Brain pericyte (primary cell): ENCODE measurements at places on chromosomes 1 and 21.

- no peak for DNase-seq
Observed at GRCh38 chr1:26315874-26316850, 1.6 kb upstream of the CD52 start.

DNA sequence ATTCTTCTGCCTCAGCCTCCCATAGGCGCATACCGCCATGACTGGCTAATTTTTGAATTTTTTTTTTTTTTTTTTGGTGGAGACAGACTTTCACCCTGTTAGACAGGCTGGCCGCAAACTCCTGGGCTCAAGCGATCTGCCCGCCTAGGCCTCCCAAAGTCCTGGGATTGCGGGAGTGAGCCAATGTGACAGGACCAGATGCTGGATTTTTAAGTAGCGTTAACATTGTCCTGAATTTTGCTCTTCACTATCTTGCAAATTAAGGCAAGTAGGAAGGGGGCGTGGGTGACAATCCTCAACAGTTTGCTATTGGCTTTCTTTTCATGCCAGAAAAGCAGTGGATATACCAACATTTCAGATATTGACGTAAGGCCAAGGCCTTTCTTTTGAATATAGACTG, 49.7 kb upstream of the TSNAX start:
- DNase-seq: no peak

GRCh38 chr1:25487628-25488027, 55.8 kb upstream of the LDLRAP1 start:
- no peak for DNase-seq

- no peak for DNase-seq
Observed at GRCh38 chr1:224559981-224560728, 56.0 kb upstream of the CNIH3 start.

DNA sequence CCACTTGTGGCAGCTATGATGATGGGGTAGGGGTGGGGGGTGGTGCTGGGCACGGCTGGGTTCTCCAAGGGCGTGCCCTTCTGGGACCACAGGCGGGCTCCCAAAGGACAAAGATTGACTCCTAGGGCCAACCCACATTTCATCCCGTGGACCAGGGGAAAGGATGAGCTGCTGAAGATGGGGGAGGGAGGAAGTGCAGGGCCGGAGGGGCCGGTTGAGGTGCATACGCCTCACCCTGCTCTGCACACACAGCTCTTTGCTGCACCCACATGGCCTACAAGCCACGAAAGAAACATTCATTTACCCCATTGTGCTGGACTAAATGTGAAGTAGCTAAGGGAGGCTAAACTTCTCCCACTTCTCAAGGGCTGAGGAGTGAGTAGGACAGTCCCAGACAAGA, 34.2 kb upstream of the GNPAT start:
- no peak for DNase-seq

- no peak for DNase-seq
Observed at GRCh38 chr1:221797506-221797905, 55.6 kb upstream of the DUSP10 start.

DNA sequence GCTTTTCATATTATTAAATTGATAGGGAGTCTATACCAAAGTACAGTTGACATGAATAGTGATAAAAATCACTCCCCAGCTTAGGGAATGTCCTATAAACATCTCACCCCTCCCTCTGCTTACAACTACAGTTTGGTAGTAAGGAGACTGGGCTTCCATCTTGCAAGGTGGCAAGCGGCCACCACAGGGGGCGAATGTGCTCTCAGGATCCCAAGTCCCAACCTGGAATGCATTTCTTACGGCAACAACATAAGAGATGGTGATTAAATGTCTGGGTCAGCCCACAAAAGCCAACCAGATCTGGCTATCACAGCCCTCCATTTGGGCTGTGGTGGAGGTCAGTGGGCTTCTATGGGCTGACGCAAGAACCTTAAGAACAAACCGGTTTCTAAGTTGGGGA, 68.0 kb downstream of the SMYD2 start:
- no peak for DNase-seq

GRCh38 chr1:97489834-97490233, 431.0 kb downstream of the DPYD start:
- no peak for DNase-seq

GRCh38 chr1:82485591-82486369, 685.0 kb downstream of the ADGRL2 start:
- peak; percentile 81 for DNase-seq

- DNase-seq: no peak
Observed at GRCh38 chr1:147723691-147724323, 36.6 kb downstream of the GJA5 start.

GRCh38 chr1:1185101-1185765, 11.6 kb downstream of the TTLL10 start:
- no peak for DNase-seq

GRCh38 chr1:181202986-181203555, 114.6 kb downstream of the IER5 start:
- DNase-seq: no peak

DNA sequence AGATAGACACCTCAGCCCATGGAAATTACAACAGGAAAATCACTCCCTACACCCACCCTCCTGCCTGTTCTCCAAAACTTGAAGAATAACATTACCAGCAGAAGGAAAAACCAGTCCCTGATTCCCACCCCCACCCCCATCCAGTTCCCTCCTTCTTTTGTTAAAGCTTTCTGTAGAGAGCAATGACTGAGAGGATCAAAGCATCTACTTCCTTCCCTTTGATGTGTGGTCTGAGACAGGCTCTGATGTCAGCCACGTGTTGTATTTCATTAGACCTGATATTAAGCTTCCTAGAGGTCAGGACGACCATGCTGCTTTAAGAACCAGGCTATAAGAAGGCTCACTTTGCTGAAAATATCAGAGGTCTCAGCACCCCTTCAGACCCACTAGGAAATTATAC, 73.9 kb upstream of the HAO2 start:
- no peak for DNase-seq

DNA sequence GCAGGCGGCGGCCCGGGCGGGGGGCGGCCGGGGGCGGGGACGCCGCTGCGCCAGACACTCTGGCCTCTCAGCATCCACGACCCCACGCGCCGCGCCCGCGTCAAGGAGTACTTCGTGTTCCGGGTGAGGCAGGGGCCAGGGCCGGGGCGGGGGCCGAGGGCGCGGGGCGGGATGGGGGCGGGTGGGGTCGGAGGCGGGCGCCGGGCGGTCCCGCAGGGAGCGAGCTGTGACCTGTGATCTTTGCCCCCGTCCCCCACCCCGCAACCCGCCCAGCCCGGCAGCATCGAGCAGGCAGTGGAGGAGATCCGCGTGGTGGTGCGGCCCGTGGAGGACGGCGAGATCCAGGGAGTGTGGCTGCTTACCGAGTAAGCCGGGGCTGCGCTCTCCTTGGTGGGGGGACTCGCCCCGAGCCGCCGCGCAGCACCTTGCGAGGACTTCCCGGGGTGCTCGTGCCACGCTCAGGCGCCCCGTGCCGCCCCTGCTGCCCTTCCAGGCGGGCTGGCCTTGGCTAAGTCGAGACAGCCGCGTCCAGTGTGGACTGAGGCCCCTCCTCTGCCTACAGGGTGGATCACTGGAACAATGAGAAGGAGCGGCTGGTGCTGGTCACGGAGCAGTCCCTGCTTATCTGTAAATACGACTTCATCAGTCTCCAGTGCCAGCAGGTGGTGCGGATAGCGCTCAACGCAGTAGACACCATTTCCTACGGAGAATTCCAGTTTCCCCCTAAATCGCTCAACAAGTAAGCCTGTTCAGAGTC, 514 bp downstream of the TPRG1L start:
- no peak for DNase-seq

GRCh38 chr1:221856228-221857093, 114.6 kb upstream of the DUSP10 start:
- DNase-seq: no peak

GRCh38 chr1:169161496-169162194, 55.2 kb downstream of the ATP1B1 start:
- no peak for DNase-seq

DNA sequence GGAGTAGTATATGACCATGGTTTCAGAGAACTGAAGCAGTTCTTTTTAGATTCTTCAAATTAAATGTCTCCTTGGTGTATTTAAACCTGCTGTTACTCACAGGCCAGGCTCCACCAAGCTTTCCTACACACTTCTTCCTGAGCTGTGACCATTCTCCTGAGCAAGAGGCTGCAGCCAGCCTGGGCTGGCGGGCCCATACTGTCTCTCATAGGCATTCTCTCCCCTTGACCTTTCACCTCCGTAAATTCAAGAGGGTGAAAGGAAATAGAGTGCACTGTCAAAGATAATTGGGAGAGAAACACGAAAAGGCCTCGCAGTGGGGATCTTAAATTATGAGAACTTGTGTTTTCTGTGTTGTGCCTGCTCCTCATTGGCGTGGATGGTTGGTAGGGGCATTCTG, 2.3 kb downstream of the ARF1 start:
- no peak for DNase-seq

- no peak for DNase-seq
Observed at GRCh38 chr1:89550995-89551394, 26.4 kb downstream of the LRRC8B start.

DNA sequence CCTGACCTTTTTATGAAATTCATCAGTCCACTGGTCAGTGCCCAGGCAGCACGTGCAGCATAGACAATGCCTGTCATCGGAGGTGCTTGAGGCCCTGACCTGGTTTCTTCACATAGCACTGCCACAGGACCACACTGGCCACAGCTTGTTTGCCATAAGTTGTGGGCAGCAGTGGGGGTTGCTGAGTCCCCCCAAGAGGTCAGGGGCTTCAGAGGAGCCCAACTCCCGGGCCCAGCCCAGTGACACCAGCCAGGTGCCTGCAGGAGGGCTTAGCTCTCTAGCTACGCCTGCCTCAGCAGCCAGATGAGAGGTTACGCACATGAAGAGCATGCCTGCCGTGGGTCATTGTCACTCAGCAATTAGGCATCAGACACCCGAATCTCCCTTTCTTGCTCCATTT, 41.6 kb downstream of the UBASH3A start:
- DNase-seq: no peak

GRCh38 chr1:16146279-16147155, 9.4 kb downstream of the EPHA2 start:
- peak; percentile 79 for DNase-seq

- DNase-seq: no peak
Observed at GRCh38 chr1:32247983-32248889, 1.2 kb downstream of the FAM167B start.

DNA sequence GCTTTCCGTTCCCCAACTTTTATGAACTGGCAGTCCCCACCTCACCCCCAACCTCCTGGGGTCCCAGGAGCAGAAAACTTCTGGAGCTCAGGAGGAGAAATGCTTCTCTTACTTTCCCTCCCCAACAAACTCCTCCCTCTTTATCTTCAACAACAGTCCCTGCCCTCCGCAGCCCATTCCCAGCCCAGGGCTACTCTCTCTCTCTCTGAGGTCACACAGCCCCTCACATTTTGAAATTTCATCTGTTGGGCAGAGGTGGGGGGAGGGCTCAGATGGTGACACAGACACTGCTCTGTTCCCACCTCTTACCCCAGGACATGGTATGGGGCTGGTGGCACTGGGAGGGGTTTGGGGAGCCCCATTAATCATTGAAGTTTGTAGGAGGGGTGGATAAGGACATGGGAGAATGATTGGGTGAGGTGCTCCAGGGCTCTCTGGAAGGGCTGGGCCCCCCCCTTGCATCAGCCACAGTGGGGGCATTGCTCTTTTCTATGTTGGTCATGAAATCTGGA, 6.0 kb downstream of the PIK3CD start:
- no peak for DNase-seq

GRCh38 chr1:21124846-21125245, 51.9 kb downstream of the EIF4G3 start:
- DNase-seq: no peak

GRCh38 chr1:212179394-212180076, 105.7 kb upstream of the PPP2R5A start:
- DNase-seq: peak; percentile 47

DNA sequence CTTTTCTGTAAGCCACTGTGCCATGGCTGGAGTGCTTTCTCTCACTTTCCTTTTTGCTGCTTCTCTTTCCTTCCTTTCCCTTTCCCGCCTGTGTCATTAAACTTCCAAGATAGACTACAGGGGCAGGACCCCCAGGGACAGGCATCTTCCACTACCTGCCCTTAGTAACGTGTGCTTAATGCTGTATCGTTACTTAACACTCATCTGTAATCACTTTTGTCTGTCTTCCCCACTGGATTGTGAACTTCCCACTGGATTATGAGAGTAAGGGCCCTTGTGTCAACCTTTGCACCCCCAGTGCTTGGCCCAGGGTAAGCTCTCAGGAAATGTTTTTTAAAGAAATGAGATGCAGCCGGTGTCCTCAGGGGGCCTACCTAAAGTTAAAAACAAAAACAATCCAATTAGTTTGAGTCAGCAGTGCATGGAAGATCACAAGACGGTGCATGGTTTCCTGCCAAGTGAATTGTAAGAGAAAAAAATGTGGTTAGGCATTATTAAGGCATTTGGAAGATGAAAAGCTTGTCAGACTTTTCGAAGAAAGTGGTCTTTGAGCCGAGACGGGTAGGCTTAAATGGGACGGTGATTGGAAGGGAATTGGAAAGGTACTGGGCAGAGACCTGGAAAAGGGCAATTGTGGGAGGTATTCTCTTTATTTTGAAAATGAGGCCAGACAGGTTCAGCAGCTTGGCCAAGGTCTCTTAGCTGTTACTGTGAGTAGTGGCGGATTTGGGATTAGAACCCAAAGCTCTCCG, 958 bp downstream of the LYPLAL1 start:
- DNase-seq: peak; percentile 79

GRCh38 chr1:72462186-72462905, 180.0 kb upstream of the NEGR1 start:
- no peak for DNase-seq

DNA sequence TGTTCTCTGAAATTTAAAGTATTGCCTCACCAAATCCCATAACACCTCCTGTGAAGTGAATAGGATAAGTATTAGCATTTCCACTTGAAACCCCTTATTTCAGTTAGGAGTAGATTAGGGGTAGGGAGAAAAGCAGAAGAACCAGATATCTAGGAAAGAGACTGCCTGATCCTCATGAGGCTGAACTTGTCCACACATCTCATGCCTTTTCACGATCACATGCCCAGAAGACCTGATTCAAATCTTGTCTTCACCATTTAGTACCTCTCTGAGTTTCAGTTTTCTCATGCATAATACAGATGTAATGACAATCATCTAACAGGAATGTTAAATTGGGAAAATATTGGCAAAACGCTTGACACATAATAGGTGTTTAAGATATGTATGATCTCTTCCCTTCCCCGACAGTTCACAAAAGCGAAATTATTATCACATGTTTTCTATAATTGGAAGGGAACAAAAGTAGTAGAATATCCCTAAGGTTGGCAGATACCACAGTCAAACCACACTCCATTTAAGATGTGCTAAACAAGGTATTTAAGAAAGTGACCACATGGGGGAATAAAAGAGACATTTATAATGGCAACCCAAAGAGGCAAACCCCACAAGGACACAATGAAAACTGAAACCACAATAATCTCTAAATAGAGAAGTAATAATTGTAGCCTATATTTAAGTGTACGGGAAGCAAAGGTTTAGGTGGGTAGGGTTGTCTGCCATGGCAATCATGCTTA, 25.2 kb downstream of the GFI1 start:
- no peak for DNase-seq

DNA sequence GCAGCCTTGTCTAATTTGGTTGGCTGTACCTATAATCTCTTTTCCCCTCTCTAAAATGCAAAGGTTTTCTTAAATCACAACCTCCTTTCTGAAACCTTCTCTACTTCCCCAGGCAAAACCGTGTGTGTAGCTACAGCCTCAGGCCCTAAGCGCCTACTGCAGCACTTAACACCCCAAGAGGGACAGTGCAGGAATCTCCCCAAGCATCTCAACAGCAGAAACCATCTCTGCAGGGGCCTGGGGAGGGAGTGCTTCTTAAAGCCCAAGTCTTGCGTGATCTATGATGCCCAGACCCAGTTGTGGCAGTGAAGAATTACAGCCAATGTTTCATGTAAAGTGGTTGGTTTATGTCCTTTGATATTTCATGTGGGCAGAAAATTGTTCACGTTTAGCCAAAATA, 159.3 kb downstream of the DSCAM start:
- DNase-seq: no peak

- DNase-seq: no peak
Observed at GRCh38 chr21:45880097-45881068, 101.2 kb upstream of the COL6A1 start.
